ENCODE measurements at places on chromosomes 6 and 20.
A peak's percentile ranks its signal among the peaks of the same experiment; 100 is the strongest.

- DNase-seq, result no peak
These were observed 629.7 kb upstream of the IMPG1 start for GRCh38 chr6:76702187-76702586.

- DNase-seq, result no peak
These were observed 353.5 kb downstream of the SMOC2 start for GRCh38 chr6:168794491-168794890.

- DNase-seq, result no peak
These were observed 84.9 kb upstream of the SIM1 start for GRCh38 chr6:100549406-100550167.

GRCh38 chr20:24577271-24577909 is 108.0 kb downstream of the SYNDIG1 start:
- no peak for DNase-seq

- DNase-seq, result no peak
These were observed 63.7 kb downstream of the PHACTR2 start for GRCh38 chr6:143741480-143741879.

GRCh38 chr20:33791021-33791420 is 20.1 kb upstream of the CHMP4B start:
- DNase-seq, result no peak

GRCh38 chr6:111925296-111925695 is 52.0 kb upstream of the FYN start:
- no peak for DNase-seq

- DNase-seq, result no peak
These were observed 94.9 kb downstream of the L3MBTL3 start for GRCh38 chr6:130113201-130113710.

GRCh38 chr6:143561105-143561704 is 49.7 kb upstream of the FUCA2 start:
- DNase-seq, result no peak

DNA sequence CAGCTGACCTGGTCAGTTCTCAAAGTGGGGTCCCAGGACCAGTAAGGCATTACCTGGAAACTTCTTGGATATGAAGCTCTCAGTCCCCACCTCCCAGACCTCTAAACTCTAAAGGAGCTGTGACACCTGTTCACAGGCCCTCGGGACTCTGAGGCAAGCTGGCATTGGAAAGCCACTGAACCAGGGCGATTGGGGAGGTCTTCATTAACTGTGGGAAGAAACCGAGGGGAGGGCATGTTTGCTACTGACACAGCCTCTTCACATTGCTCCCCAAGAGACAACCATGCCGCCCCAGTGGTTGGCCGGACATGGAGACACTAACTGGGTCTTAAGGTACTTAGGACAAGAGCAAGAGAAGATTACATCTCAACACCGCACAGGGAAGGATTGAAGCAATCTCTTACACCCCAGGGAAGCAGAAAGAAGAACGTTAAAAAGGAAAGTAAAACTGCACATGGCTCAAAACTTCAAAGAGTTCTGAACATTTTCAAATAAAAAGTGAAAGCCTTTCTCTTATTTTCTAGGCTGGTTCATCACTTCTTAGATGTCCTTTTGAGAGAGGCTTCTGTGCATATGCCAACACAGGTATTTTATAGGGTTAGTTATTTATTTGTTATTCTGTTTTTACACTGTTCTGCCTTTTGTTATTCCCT is 210.0 kb upstream of the CST7 start:
- DNase-seq, result no peak

DNA sequence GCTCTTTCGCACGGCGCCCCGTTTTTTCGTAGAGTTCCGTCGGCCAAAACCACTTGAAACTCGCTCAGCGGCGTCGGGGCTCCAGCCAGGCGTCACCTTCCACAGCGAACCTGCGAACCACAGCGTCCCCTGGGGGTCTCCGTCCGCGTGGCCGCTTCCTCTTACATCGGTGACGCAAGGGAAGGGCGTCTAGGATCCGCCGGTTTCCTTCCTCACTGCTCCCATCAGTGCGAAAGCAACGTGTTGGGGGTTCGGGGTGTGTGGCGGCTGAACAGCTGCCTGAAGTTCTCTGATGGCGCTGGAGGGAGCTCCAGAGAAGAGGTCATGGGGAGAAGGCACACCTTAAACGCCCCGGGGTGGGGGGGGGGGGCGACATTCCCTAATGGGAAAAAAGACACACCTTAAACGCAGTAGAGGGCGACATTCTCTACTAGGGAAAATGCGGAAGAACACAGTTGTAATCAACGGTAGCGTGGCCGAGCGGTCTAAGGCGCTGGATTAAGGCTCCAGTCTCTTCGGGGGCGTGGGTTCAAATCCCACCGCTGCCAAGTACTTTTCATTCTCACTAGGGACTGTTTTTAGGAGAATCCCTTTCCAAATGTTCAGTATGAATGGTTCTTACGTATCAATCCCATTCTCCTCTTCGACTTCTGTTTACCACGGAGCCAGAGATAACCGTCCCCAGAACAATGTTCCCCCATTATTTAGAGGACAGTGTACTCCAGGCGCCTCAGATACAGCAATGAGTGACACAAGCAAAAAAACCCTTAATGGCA is 16.4 kb downstream of the ZNF311 start:
- DNase-seq, result no peak

DNA sequence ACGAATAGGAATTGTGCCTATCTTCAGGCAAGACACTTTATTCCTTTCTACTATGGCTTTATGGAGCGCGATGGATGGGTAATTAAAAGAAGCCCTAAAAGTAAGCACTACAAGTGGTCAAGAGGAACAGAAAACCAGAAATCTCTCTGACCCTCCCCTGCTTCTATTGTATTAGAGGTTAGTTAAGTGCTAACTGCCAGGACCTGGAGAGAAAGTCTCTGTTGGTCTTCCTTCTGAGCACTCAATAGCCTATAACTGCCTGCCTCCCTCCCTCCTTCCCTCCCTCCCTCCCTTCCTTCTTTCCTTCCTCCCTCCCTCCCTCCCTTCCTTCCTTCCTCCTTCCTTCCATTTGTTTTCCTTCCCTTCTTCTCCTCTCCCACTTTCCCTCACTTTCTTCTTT is 133.7 kb downstream of the C6orf58 start:
- no peak for DNase-seq

DNA sequence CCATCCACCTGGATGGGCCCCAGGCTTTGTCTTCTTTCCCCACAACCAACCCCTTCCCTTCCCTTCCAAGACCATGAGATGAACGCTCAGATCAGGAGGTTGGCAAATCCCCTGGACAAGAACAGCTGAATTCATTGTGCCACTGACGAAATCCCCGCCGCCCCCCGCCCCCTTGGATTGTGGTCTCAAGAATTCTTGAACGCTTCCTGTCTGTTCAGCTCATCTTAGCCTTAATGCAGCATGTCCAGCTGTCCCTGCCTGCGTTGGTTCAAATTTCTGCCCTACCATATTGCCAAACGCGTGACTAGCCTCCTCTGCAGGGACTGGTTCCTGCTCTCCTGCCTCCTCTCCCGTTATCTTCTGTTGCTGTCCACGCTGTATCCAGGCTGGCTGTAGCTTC is 133.2 kb downstream of the CDH4 start:
- no peak for DNase-seq

- DNase-seq, result no peak
These were observed 43.0 kb upstream of the ADGRG6 start for GRCh38 chr6:142258757-142259156.

DNA sequence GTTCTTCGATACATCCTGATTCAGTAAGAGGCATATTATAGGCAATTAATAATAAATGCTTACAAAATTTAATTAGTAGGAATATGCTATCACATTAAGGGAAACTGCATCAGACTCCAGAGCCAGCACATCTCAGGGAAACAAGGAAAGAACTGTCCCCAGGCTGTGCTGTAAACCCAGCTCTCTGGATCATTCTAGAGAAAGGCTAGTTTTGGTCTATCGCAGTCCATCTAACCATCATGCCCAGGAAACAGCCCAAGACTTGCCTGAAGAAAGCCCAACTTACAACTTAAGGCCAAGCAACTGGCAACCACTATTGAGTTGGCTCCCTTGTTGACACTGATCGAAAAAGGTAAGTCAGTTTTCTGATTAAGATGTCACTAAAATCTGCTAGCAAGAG is 11.3 kb downstream of the MAP3K5 start:
- no peak for DNase-seq

DNA sequence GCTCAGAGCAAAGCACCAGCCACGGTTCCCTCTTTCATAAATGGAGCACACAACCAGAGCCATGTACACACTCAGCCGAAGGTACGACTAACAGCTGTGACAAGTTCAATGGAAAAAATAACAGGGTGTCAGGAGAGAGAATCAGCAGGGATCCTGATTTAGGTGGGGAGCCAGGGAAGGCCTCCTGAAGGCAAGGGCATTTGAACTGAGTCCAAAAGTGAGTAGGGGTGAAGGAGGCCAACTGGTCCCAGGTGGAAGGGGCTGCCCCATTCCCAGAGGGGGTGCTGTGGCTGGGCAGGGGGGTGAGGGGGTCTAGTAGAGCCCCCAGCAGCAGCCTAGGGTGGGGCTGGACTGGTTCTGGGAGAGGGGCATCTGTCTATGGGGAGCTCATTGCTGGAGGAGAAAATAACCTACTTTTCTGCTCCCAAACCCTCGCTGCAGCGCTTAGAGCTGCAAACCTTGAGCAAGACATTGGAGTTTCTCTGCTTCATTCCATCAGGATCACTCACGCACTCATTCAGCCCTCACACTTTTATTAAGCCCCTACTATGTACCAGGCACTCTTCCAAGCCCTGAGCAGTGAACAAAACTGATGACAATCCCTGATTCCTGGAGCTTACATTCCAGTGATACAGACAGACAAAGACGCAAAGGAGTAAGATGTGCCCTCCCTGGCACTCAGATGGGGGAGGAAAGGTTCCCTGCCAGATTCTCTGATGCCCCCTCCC is 113.5 kb downstream of the TOX2 start:
- DNase-seq, result no peak

GRCh38 chr20:13995841-13996240 is 525 bp downstream of the MACROD2 start:
- DNase-seq, result no peak

GRCh38 chr6:154412106-154412820 is 55.7 kb upstream of the IPCEF1 start:
- no peak for DNase-seq

DNA sequence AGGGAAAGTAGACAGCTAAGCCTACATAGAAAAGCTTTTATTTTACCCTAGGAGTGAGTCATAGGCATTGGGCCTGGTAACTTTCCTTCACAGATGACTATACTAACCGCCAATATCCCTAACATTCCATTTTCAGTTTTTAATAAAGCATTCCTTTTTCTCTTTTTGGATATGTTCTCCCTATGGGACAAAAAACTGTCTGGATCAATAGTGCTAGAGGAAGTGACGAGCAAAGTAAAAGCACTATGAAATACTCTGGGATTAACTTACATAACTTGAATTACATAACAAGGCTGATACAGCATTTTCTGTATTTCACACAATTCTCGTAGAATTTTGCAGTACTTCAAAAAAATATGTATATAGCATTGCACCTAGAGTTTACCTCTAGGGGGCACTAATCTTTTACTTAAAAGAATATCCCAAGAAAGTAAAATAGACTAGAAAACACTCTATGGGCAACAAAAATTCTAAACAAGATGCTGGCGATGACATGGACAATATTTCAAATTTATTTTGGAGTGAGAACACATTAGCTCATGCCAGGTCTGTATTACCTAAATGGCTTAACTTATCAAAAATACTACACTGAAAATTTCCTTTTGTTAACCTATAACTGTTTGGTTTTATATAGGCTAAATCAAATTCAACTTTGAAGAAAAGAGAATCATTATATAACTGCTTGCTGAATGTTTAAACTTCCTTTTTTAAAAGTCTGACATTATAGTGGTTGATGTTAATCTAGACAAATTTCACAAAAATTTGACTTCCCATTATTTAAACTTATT is 66.3 kb upstream of the DST start:
- peak; percentile 29 for DNase-seq

- no peak for DNase-seq
These were observed 8.0 kb upstream of the TCF15 start for GRCh38 chr20:617934-618690.

- DNase-seq, result no peak
These were observed 115.6 kb downstream of the MYB start for GRCh38 chr6:135296715-135297114.

DNA sequence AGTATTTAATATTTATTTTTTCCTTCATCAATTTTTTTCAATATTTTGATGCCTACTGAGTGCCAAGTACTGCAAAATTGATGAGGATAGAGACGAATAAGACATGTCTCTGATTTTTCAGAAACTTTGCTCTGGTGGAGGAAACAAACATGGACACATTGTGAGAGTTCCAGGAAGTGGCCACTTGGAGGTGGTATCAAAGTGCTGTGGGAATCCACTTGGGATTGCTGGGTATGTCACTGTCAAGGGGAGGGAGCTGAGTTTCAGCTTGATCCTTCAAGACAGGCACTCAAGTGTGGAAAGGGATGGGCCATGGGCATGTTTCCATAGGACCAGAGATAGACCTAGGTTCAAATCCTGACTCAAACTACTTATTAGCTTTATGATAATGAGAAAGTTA is 24.5 kb upstream of the ABCC10 start:
- no peak for DNase-seq

GRCh38 chr6:22102671-22103070 is 194.2 kb downstream of the PRL start:
- no peak for DNase-seq

GRCh38 chr20:50360218-50360672 is 149.9 kb upstream of the PTPN1 start:
- DNase-seq, result no peak

DNA sequence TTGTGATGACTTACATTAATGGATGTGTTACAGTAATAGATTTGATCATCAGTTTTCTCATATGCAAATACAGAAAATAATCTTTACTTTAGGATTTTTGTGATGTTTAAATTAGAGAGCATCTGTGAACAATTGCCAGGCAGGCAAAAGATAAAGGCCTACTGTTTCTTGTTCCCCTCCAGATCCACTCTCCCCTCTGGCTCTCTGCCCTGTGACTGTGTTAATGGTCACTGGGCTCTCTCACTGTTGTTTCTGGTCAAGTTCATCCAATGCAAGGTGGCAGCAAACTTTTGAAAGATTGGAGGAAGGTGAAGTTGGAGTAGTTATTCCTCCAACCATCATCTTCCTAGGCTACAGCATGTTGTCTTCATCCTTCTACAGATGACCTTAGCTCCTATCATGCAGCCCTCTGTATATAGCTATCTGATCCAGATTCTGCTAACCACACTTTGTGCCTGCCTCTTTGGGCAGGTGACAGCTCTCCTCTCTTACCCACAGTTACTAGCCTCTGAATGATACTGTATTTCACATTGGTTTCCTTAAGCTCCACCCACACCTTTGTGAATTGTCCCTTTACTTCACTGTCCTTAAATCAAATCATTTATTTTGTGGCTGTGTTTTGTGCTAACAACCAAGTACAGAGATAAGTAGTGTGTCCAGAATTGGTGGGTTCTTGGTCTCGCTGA is 48.9 kb upstream of the ARG1 start:
- no peak for DNase-seq
